ENCODE measurements at places on chromosomes 13 and 19. TPM values are rescaled to one million over a fixed set of nuclear protein-coding genes. Genes with fewer than 3 reads are reported as not detected.

ANKRD24 gene
- 0.03 TPM for polyA plus RNA-seq

ONECUT3 gene
- polyA plus RNA-seq: not detected

PLVAP gene
- polyA plus RNA-seq: 0.84 TPM

CDADC1 gene
- 6.3 TPM for polyA plus RNA-seq

PLK5 gene
- 0.07 TPM for polyA plus RNA-seq

CCL25 gene
- not detected for polyA plus RNA-seq

CACNG7 gene
- polyA plus RNA-seq: not detected

TNFRSF19 gene
- not detected for polyA plus RNA-seq

NXNL1 gene
- not detected for polyA plus RNA-seq

GPR183 gene
- 2.5 TPM for polyA plus RNA-seq

ANKRD10 gene
- 36.8 TPM for polyA plus RNA-seq

EMP3 gene
- polyA plus RNA-seq: 369 TPM

ZFP14 gene
- 0.94 TPM for polyA plus RNA-seq

SLAIN1 gene
- 0.05 TPM for polyA plus RNA-seq

S1PR4 gene
- 0.07 TPM for polyA plus RNA-seq

KRTDAP gene
- polyA plus RNA-seq: not detected

IFNL1 gene
- not detected for polyA plus RNA-seq

NBEA gene
- not detected for polyA plus RNA-seq

RNF113B gene
- polyA plus RNA-seq: not detected

FLT1 gene
- 0.01 TPM for polyA plus RNA-seq

LGI4 gene
- 1.1 TPM for polyA plus RNA-seq

CDC34 gene
- polyA plus RNA-seq: 125 TPM

ZNF433 gene
- polyA plus RNA-seq: 4.1 TPM

PLPP2 gene
- polyA plus RNA-seq: 2.0 TPM

SPART gene
- polyA plus RNA-seq: 41.6 TPM

ZNF417 gene
- polyA plus RNA-seq: 2.7 TPM

ZFP82 gene
- 2.5 TPM for polyA plus RNA-seq

SPACA7 gene
- polyA plus RNA-seq: not detected

PTH2 gene
- polyA plus RNA-seq: not detected

TMIGD2 gene
- not detected for polyA plus RNA-seq

NLRP4 gene
- 0.05 TPM for polyA plus RNA-seq

MEIS3 gene
- 0.74 TPM for polyA plus RNA-seq
